ENCODE measurements at places on chromosomes 4 and X.
A peak's percentile ranks its signal among the peaks of the same experiment; 100 is the strongest.

- DNase-seq, result no peak
These were observed 6.2 kb downstream of the MSX1 start for GRCh38 chr4:4865705-4866123.

GRCh38 chr4:59647500-59647899 is 1552.6 kb upstream of the ADGRL3 start:
- DNase-seq, result no peak

DNA sequence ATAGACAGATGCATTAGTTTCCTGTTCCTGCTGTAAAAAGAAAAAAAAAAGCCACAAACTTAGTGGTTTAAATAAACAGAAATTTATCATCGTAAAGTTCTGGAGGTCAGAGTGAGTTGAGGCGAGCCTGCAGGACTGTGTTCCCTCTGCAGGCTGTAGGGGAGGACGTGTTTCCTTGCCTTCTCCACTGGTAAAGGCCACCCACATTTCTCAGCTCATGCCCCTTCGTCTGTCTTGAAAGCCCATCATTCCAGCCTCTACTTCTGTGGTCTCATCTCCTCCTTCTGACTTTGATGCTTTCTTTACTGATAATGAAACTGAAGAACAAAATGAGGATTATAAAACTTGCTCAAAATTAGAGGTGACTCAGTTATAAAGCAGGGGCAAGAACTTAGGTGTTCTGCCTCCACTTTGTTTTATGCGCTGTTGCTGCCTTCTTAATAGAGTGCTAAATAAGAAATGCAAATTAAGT is 143.0 kb downstream of the STIM2 start:
- no peak for DNase-seq

DNA sequence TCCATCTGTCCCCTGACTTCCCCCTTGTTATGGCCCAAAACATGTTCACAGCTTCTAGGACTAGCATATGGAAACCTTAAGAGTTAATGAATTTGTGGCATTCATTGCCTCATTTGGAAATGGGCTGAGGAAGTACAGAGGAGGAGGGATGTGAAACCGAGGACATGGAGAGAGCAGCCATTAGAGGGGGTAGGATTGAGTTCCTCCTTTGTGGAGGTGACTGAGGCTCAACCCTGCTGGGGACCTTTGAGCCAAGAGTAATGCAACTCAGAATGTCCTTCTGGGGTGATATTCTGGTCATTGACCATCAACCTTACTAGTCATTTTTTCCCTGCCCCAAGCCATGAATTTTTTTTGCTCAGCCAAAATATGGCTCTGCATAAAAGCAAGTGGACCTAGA is 109.4 kb downstream of the ZNF518B start:
- DNase-seq, result no peak

DNA sequence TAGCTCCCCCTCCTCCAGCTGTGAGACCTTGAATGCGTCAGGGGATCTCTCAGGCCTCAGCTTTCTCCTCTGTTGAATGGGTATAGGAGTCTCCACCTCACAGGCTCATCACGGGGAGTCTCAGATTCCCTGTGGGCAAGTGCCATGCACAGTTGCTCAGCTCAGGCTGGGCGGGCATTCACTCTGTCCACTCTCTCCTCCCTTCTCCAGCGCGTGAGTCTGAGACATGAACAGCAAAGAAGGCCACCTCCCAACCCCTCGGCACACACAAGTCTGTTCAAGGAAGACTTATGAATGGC is 60.0 kb downstream of the HTRA3 start:
- no peak for DNase-seq

- no peak for DNase-seq
These were observed 4.1 kb downstream of the TDO2 start for GRCh38 chr4:155907556-155907955.

DNA sequence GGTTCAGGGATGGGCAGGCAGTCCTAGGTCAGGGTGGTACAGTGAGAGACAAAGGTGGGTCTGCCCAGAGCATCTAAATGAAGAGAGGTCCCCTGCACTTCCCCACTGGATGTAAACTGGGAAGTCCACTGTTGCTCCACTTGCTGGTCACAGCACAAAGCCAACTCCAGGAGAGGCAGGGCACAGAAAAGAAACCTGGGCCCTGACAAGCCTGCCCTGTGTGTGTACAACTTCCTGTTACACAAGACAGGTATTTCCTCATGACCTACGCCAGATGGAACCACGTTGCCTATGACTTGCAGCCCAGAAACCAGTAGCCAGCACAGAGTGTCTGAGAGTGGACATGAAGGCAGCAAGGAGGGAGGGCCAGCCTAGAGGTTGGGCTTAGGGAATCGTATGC is 161.8 kb downstream of the SH3KBP1 start:
- DNase-seq, result peak; percentile 85

- DNase-seq, result no peak
These were observed 549 bp upstream of the XG start for GRCh38 chrX:2751291-2751690.

DNA sequence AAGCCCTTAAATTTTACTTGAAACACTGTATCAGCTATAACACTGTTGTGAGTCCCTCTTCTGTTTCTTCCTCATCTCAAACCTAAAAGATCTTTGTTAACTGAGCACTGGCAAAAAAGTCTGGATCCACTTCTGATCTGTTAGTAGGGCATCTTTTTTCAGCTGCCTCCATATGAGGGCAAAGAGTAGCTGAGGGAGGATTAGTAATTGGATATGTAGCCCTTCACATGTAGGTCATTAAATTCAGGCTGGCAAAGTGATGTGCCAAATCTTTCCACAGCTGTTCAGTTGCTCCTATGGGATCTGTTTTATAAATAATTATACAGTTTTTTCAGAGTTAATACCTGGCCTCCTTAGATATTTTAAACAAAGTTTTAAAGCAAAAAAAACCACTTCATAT is 1.1 kb upstream of the TRMT10A start:
- no peak for DNase-seq

- DNase-seq, result no peak
These were observed 477 bp upstream of the HAND2 start for GRCh38 chr4:173530326-173531085.

DNA sequence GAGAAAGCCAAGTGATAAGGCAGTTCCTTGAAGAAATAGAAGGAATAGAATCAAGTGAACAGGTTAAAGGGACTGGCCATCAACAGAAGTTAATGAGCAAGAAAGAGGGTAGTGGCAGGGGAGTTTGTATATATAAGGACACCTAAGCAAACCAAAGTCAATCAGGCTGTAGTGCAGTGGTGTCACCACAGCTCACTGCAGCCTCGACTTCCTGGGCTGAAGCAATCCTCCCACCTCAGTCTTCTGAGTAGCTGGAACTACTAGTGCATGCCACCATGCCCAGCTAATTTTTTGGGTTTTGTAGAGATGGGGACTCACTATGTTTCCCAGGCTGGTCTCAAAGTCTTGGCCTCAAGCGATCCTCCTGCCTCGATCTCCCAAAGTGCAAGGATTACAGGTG is 15.9 kb downstream of the ACOT9 start:
- DNase-seq, result peak; percentile 36

DNA sequence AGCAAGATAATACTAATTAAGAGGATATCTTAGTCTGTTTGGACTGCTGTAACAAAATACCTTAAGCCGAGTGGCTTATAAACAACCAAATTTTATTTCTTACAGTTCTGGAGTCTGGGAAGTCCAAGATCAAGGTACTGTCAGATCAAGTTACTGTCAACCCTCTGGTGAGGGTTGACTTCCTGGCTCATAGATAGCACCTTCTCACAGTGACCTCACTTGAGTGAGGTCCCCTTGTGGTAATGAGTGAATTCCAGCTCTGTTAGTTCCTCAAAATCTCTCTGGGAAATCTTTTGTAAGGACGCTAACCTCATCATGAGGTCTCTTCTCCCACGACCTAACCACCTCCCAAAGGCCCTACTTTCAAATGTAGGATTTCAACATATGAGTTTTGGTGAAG is 36.9 kb upstream of the ADGRA3 start:
- DNase-seq, result peak; percentile 18

DNA sequence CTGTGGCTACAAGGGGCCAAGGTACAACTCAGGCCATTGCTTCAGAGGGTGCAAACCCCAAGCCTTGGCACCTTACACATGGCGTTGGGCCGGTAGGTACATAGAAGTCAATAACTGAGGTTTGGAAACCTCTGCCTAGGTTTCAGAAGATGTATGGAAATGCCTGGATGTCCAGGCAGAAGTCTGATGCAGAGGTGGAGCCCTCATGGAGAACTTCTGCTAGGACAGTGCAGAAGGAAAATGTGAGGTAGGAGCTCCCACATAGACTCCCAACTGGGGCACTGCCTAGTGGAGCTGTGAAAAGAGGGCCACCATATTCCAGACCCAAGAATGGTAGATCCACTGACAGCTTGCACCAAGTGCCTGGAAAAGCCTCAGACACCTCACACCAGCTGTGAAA is 92.1 kb upstream of the SFRP2 start:
- no peak for DNase-seq

DNA sequence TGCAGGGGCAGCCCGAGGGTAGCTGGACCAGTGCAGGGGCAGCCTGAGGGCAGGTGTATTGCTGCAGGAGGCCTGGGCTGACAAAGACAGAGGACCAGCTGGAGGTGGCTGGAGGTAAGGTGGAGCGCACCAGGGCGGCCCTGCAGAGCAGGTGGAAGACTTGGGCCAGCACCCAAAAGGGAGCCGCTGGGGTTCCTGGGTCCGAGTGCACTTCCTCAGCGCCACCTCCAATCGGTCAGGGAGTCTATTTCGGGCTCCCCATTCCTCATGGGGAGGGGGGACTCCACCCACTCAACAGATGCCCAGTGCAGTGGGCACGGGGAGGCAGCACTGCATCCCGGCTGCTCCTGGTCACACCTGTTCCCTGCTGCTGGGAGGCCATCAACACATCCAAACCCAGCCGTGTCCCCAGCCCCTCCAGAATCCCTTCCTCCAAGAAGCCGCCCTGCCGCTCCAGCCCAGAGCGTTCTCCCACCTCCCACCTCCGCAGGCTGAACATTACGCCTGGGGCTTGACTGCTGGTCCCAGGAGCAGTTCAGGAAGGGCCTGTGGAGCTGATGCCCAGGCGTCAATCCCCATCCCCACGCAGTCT is 1.5 kb downstream of the LRPAP1 start:
- no peak for DNase-seq

- peak; percentile 23 for DNase-seq
These were observed 109.7 kb downstream of the RTL5 start for GRCh38 chrX:72021975-72022374.

- no peak for DNase-seq
These were observed 184.3 kb downstream of the LDB2 start for GRCh38 chr4:16714191-16714590.

DNA sequence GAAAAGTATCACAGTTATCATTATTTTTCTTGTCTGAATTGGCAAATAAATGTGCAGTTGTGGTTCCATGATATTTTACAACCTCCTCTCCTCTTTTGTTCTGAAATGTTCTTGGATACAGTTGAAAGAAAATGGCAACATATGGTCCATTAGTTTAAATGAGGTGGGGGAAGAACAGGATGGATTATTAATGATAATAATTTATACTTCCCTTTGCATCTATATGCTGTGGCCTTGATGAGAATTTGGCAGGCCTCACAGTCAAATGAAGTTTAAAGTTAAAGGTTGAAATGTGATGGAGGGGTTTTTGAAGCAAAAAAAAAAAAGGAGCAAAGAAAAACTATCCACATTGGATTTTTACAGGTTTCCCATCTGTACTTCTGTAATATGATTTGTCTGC is 946.3 kb upstream of the INTU start:
- DNase-seq, result no peak

GRCh38 chrX:80266979-80267378 is 153.3 kb upstream of the TENT5D start:
- no peak for DNase-seq

DNA sequence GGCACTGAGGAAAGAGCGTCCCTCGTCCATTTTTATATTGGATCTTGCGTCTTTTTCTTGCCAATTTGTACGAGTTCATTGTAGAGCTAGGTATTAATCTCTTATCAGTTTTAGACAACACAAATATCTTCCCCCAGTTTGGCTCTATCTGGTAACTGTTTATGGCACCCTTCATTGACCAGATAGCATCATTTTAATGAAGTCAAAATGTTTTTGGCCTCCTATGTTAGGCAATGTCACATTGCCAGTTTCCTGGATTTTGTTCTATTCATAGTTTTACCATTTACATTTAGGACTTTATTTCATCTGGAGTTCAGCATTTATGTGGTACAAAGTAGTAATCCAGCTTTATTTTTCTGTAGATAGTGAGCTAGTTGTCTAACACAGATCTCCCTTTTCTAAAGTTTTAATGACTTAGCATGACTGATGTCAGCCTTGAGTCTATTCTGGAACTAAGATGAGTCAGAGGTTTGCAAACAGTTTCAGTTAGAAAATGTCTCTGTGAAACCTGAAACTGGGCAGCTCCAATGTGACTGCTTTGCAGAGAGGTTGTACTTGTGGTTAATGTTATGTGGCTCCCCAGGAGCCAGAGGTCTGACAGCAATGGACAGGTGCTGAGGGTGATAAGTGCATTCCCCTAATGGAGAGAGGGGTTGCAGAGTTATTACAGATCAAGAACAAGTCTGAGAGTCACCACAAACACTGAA is 5.3 kb upstream of the STBD1 start:
- peak; percentile 91 for DNase-seq

DNA sequence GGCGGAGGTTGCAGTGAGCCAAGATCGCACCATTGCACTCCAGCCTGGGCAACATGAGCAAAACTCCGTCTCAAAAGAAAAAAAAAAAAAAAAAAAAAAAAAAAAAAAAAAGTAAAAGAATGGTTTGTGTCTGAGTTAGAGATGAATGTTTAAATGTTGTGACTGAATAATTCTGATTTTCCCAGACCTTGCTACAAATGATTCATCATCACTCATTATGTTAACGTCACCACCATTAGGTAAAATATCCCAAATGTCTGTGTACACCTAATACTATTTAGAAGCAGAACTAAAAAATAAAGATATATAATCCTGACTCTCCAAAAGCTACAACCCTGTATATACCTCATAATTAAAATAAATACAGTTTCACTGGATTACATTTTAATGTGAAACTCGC is 70.8 kb downstream of the HHIP start:
- DNase-seq, result no peak

- no peak for DNase-seq
These were observed 205.3 kb upstream of the GEMIN8 start for GRCh38 chrX:14235004-14235403.

DNA sequence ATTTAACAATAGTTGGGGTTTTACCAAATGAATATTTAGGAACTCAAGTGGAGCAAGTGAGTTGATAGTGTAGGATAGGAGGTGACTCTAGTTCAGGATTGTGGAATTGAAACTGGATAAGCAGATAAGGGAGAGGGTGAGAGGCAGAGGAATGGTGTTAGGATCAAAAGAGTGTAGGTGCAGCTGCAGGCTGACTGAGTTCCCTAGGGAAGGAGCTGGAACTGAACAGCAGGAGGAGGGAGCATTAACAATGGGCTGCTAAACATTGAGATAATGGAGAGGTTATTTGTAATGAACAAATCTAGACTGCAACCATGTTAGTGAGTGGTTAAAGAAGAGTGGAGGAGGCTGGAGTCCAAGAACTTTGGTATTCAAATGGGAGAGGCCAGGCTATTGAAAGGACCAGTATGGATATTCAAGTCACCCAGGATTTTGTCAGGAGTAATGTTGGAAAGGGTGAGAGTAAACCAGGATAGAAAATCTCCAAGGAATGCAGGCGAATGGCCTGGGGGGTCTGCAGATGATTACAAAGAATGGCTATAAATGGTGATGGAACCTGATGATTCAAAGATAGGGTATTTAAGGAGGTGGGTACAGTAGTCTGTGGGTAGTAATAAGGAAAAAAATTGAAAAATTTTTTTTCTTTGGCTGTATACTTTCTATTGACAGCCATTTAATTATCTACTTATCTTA is 497.1 kb upstream of the TENM3 start:
- no peak for DNase-seq

GRCh38 chr4:132770776-132771175 is 378.3 kb upstream of the PCDH10 start:
- DNase-seq, result no peak

- DNase-seq, result no peak
These were observed 50.6 kb upstream of the PHOX2B start for GRCh38 chr4:41799126-41799525.
